ENCODE measurements at places on chromosomes 12 and 14.

DNA sequence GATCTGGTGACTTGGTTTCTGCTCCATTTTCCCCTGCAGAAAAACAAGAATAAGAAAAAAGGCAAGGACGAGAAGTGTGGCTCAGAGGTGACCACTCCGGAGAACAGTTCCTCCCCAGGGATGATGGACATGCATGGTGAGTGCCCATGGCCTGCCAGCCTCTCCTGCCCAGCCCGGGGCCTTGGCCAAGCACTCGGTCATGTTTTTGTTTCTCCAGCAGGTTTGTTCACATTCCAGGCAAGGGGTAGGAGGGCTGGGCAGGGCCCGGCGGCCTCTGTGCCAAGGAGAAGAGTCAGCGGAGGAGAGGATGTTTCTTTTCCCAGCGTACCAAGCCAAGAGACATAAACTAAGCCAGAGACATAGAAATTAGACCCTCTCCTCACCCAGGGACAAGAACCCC, 13.6 kb downstream of the BCL7A start:
- no peak for DNase-seq

DNA sequence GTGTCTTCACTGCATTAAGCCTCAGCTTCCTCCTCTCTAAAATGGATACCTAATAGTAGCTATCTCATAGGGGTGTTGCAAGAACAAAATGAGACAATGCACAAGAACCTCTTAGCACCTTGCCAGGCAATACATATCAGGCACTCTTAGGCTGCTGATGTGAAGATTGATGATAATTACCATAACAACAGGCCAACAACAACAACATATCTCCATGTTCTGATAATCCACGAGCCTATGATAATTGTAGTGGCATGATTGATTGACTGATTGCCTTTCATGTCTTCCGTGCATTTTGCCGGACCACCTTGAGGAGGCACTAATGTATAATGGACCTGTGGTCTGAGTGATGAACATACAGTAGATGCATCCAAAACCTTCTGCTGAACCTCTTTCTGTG, 50.7 kb upstream of the WSCD2 start:
- no peak for DNase-seq

DNA sequence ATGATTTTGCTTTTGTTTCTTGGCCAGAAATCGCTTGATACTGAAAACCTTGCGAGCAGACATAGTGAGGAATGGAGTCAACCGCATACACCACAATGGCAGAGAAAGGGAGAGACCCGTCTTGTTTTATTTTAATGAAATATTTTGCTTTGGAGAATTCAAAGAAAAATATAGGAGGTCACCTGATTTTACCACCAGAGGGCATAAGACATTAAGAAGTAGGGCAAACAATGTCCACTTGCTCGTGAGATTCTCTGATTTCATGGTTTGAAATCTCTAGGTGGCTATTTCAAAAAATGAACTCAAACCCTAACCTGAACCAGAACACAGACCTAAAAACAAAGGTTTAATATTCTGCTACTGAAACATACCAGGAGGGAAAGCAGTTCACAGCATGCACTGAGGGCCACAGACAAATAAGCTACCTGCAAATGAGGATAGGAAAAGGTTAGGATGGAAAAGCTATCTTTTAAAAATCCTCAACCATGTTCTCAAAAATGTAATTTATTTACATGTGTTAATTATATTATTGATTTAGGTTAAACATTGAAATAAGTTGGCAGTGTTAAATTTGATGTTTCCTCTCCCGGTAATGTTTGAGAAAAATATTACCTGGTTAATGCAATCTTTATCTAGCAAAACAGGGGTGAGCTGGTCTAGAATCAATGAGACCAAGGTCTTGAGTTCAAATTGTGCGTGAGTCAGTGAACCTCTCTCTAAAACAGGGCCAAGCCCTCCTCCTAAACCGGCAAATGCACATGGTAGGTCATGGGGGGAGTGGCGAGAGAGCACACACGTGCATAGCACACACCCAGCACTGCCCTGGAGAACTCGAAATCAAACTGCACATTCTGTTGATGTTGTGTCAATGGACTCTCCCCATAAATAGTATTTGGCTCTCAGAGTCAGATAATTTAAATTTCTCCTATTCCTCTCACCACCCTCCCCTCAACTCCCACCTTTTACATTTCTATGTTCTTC, 12.5 kb downstream of the IFNG-AS1 start:
- no peak for DNase-seq

- no peak for DNase-seq
Measured at GRCh38 chr12:49355913-49356312, 9.2 kb downstream of the DNAJC22 start.

GRCh38 chr12:27732281-27732680, 21.6 kb downstream of the MRPS35 start:
- DNase-seq = no peak

DNA sequence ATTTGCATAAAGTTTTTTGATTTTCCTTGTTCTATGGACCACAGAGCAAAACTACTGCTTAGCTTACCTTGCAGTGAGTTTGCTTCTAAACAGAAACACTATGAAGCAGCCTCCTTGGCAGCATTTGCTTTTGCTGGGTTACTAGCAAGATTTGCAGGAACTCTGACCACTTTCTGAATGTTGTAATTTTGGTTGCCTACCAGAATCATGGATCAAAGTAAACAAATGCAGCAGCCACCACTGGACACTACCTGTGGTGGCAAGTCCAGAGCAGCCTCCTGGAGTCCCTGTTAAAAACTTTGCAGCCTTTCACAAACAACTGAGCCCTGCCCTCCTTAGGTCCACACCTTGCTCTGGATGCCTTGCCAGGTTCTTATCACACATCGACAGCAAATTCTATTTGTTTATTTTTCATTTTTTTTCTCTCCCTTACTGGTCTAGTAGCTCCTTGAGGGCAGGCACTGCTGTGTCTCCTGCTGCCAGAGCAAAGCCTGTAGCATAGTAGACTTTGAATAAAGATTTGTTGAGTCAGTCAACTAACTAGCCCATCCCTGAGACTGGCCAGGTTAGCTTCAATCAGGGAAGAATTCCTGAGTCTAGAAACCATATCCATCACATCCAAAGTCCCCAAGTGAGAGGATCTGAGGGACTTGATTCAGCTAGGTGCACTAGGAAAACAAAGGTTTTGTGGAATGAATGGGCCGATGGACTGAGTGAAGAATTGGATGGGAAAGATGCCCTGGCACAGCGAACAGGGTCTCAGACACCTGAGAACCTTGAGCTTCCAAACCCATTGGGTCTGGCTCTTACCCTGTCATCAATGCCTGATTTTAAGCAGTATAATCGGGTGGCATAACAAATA, 5.7 kb downstream of the TTC6 start:
- DNase-seq = no peak

Data from lower leg skin (tissue), 4 donors.